ENCODE measurements at places on chromosomes 6 and 20.

GRCh38 chr20:17914957-17915356 is 53.6 kb downstream of the SNX5 start:
- DNase-seq = no peak

- DNase-seq = no peak
These were observed 35.8 kb downstream of the NEDD9 start for GRCh38 chr6:11196511-11197174.

DNA sequence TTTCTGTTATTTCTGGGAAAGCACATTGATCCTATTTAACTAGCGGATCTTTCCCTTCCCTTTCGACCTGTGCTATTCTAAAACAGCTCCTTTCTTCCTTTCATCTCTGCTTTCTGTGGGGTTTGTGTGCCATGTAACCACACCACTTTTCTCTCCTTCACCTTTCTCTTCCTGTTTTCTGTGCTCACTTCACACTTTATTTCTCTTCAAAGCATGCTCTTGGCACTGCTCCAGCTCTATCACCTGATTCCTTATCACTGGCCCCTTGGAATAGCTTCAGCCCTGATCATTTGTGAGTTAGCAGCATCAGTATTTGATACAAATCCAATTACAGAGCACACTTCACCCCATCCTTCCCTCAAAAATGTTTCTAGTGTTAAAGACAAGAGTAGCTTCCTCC is 8.1 kb upstream of the METTL24 start:
- no peak for DNase-seq

DNA sequence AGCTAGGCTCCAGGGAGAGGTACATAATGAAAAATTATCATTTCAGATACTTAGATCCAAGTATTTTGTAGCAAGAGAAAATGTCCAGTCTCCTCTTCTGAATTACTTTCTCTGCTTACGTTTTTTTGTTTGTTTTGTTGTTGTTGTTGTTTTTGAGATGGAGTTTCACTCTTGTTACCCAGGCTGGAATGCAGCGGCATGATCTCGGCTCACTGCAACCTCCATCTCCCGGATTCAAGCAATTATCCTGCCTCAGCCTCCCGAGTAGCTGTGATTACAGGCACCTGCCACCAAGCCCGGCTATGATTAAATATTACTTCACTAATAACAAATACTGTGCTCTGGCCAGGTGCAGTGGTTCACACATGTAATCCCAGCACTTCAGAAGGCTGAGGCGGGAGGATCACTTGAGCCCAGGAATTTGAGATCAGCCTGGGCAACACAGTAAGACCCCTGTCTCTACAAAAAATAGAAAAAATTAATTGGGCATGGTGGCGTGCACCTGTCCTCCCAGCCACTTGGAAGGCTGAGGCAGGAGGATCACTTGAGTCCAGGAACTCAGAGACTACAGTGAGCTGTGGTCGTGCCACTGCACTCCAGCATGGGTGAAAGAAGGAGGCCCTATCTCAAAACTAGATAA is 155.0 kb upstream of the JARID2 start:
- DNase-seq = no peak

- DNase-seq = no peak
These were observed 39.2 kb downstream of the SRSF3 start for GRCh38 chr6:36633370-36633769.
